Stimulated activated CD4-positive, alpha-beta T cell treated with anti-CD3 and anti-CD28 coated beads, Interleukin-15, amount 100 ng/mL, for 1 hour (primary cell): ENCODE measurements at places on chromosomes 3 and 15.
A peak's percentile ranks its signal among the peaks of the same experiment; 100 is the strongest.

DNA sequence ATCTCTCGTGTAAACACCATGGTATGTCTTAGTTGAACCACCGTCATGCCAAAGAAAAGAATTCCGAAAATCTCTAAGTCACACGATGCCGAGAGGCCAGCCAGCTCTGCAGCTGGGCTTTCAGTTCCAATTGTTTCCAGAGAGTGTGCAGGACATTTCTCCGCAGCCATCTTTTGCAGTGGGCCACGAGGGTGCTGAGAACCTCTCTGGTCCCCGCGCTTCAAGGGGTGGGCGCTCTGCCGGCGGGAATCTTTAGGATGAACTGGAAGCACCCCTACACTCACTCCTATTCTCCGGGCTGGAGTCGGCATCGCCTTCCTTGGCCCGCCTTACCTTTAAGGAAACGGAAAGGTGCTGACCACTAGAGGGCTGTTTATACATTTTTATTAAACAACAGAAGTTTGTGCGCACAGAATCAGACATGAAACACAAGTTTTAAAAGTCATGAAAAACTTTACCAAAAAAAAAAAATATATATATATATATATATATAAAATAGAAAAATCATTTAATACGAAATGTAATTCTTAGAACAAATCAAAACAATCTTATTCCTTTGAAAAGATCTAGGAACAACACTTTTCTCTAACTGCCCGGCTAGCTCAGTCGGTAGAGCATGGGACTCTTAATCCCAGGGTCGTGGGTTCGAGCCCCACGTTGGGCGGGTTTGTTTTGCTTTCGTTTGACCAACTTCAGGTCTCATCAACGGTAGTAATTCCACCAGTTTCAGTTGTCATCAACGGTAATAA, 12.5 kb upstream of the MORF4L1 start:
- DNase-seq, result peak; percentile 34

- no peak for DNase-seq
Observed at GRCh38 chr3:18809640-18810305, 338.5 kb upstream of the KCNH8 start.

DNA sequence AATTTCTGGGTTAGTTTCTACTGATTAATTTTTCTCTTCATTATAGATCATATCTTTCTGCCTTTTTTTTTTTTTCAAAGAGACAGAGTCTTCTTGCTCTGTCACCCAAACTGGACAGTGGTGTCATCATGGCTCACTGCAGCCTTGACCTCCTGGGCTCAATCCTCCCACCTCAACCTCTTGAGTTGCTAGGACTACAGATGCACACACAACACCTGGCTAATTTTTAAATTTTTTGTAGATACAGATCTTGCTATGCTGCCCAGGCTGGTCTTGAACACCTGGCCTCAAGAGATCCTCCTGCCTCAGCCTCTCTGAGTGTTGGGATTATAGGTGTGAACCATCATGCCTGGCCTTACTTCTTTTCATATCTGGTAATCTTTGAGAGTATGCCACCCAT, 73.3 kb upstream of the SLCO2A1 start:
- DNase-seq, result no peak

DNA sequence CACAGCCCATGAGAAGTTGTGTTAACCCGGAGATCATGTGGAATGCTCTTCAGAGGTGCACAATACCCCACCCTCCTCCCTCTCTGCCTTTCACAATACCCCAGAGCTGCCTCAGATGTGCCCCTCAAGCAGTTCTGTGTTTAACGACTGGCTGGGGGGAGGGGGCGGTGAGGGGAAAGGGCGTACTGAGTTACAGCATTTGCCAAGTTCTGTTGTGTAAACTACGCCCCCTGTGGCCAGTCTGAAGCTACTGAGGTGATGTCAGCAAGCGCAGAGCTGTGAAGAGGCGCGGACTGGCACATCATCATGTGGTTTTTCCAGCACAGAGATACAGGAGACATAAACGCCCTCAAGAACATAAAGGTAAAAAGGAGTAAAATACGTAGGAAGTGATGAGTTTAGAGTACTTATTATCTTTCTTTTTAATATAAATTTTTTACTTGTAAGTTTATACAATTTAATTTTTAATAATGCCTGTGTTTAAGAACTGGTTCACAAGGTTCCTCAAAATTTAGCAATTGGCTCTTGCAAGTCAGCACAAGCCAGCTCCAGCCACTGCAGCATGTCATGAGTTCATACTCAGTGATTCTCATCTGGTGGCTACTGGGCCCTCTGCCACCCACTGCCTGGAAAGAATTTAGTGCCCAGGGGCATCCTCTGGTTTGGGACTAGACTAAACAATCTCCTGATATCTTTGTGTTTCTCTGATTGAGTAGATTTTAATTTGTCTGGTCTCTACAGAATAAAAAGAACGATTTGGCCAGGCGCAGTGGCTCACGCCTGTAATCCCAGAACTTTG, 1.7 kb downstream of the EPB42 start:
- DNase-seq, result no peak

DNA sequence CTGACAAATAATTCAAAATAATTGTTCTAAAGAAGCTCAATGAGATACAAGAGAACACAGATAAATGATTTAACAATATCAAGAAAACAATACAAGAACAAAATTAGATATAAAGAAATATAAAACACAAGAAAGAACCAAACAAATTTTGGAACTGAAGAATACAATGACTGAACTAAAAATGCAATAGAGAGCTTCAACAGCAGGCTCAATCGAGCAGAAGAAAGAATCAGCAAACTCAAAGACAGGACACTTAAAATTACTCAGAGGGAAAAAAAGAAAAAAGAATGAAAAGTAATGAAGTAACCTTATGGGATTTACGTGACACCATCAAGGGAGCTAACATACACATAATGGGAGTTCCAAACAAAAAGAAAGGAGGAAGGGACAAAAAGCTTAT, 32.1 kb downstream of the CCDC54 start:
- DNase-seq, result no peak
